ENCODE measurements at places on chromosomes 1 and 21. TPM values are rescaled to one million over a fixed set of nuclear protein-coding genes. Genes with fewer than 3 reads are reported as not detected.

Gene TTC39A
- 1.4 TPM for polyA plus RNA-seq

Gene FCRL4
- polyA plus RNA-seq: not detected

Gene GMEB1
- 4.7 TPM for polyA plus RNA-seq

Gene RGS1
- not detected for polyA plus RNA-seq

All from keratinocyte (primary cell).